ENCODE measurements at places on chromosomes 11 and 22.

DNA sequence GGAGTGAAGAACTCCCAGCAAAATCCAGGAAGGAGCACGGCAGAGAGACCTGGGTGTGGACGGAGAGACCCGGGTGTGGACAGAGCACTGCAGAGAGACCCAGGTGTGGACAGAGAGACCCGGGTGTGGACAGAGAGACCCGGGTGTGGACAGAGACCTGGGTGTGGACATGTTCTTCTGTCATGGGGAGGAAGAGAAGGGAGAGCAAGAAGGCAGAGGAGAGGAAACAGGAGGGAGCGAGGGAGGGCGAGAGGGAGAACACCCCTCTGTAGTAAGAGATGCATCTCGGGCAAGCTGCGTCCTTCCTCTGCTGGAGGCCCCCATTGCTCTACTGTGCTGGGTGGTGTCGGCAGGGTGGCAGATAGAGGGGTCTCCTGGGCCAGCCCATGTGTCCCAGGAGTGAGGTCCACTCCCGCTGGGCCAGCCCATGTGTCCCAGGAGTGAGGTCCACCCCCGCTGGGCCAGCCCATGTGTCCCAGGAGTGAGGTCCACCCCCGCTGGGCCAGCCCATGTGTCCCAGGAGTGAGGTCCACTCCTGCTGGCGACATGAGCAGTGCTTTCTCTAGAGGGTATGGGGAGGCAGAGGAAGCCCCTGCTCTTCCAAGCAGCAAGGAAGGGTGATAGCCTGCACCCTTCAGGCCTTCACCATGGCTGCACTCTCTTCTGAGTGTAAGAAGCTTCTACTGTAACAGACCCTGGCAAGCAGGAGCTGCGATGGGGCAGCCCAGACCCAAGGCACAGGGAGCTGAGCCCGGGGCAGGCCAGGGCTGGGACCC lies 934.2 kb downstream of the BRD1 start:
- DNase-seq = no peak

DNA sequence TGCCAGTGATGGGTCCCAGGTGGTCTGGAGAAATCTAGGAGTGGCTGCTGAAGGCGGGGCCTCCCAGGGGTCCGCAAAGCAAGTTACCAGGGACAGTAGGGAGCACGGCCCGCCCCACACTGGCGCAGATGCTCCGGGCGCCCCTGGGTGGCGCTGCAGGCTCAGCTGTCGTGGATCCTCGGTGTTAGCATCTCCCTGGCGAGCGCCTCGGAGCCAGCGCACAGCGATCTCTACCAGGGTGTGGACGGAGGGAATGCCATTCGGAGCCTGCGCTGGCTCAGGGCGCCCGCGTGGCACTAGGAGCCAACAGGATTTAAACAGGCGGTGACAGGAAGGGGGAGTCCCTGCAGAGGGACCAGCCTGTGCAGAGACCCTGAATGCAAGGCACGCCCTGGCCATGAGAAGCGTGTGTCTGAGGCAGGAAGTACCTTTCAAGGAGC lies 20.2 kb downstream of the FADS3 start:
- peak; percentile 98 for DNase-seq

GRCh38 chr11:5065027-5065426 lies 4.3 kb upstream of the OR52E1 start:
- DNase-seq = no peak

DNA sequence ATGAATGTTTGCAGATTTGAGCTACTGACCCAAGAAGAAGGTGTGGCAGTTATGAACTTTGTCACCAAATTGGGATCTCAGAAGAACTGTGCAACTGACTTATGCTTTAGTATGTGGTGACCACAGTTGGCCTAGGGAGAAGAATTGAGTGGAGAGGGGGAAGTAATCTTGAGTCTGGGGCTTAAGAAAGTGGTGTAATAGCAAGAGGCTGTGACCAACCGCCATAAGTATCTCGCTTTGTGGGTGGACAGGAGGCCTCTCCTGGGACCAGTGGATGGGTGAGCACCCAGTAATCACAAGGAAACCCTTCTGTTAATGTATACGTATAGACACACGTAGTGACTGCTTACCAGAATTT lies 12.7 kb upstream of the IL10RA start:
- no peak for DNase-seq

DNA sequence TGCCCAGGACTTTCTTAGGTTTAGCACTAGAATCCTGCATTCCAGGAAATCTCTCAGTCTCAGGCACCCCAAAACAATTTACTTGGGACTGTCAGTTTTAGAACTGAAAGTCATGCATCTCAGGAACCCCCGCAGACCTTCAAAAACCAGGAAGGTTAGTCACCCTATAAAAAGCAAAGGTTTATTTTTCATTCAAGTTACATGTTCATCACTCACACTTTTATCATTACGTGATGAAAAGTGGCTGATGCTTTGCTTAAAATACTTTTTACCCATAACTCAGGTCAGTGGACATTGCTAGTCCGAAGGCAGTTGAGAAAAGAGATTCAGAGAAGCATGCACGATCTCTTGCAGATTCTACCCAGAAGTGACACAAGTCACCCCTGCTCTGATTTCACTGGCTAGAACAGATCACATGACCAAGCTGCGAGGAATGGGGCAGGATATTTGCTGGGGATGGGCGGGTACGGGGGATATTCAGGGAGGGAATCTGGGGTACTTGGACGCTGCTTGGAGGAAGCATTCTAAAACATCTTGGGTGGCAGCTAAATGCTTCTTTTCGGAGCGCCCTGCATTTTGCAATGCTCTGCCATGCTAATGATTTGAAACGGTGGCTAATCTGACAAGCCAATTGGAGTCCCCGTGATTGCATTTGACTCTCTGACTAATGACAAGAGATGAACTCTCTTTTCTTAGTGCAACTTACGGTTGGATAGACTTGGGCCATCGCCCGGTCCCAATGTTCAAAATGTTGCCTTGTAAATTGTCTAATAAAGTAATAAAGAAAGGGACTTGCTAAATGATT lies 110.2 kb downstream of the MIAT start:
- DNase-seq = no peak
